ENCODE measurements at places on chromosomes 2 and 18.
A peak's percentile ranks its signal among the peaks of the same experiment; 100 is the strongest.

DNA sequence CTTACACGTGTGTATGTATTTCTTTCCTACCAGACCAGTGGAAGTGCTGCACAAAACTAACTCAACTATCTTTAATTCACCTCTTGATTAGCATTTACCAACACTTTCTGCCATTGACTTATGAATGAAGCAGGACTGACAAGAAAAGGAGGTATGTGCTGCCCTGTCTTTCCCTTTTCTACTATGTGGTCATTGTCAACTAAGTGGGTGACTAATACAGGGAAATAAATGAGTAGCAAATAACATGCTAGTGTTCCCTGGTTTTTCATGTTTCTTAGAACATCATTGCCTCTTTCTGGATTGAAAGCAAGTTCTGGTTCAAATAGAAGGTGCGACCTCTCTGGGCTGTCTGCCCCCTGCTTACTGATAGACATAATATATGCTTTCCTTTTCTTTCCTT lies 58.0 kb downstream of the LINC00305 start:
- no peak for DNase-seq

DNA sequence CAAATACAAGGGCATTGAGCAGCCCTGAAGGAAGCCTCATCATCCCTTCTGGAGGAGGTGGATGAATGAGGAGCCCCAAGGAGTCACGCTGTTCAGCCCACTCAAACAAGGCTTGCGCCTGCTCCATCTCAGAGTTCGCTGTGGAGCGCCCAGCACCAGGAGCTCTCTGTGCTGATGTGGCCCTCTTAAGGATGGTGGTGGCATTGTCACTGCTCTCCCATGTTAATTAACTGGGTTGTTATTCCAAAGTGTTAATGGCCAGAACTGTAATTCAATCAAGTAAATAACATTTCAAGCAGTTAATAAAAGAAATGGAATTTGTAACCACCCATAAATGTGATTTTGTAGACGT lies 726.0 kb upstream of the RAB6C start:
- DNase-seq: peak; percentile 15

DNA sequence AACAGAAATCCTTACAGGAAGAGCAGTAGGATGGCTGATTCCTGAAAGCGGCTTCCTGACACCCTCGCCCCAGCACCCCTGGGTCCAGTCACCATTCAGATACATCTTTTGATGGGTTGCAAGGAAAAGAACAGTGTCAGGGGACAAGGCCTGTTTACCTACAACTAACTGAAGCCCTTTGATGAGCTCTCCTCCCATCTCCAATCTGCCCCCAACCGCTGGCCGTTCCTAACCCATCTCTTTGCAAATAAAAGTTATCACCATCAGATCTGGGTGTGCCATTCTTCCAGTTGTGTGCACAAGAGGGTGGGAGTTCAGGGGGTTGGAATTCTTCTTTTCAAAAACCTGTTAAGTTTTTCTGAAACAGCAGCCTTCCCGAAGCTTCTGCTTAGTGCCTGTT lies 48.9 kb downstream of the ARL4C start:
- no peak for DNase-seq

DNA sequence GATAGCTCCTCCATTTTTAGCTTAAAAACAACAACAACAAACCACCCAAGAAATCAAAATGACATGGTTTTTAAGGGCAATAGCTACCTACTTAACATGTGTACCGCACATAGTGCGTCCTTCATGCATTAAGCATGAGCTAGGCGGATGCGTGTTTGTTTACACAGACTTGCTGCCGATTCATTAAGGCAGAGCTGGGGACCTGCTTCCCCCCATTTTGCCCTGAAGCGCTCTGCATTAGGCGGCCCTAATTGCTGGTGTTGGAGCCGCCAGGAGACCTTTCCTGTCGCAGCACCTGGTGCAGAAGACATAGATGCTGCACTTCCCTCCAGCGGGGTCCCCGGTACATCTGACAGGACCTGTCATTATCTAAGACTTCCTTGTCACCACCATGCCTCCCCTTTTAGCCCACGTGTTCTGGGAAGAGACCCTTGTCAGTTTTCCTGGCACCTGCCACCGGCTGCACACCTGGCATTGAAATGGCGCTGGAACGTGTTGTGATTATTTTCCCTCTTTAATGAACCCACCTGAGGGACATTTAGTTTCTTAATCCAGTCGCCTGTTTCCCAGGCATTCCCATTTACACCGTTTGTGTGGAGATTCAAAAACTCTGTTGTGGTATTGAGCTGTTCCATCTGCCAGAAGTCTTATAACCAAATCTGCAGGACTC lies 261.1 kb upstream of the RAB12 start:
- DNase-seq: no peak

GRCh38 chr2:207792244-207792785 lies 22.6 kb upstream of the FZD5 start:
- DNase-seq: no peak

DNA sequence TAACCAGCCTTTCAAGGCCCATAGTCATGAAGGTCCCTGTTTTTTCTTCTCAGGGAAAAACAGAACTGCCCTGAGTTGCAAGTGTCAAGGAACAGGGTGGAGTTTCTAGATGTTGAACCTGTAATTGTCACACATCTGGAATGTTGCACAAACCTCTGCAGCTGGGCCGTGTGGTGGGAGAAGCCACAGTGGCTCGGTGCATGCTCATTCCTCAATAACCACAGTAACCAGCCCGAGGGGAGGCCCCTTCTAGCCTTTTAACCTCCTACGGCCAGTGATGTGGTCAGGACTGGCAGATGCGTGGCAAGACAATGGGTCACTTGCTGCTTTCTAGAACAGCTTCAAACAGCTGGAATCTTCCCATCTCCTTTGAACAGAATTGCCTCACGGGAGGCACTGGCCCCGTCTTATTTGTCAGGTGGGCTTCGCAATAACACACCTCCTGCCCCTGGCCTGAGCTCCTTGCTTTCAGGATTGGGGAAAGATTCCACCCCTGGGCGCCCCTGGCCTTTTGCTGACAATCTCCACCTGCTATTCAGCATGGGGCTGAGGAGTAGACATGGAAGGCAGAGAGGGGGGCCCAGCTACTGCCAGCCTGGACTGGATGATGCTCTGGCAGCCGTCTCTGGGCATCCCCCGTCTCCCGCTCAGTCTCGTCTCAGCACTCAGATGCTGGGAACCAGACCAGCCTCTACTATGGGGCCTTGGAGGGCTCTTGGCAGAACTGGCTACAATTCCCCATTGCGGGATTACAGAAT lies 102.9 kb downstream of the KLHL29 start:
- no peak for DNase-seq

- no peak for DNase-seq
Measured at GRCh38 chr2:197620133-197620532, 55.3 kb downstream of the RFTN2 start.

GRCh38 chr2:48860380-48860779 lies 104.9 kb upstream of the LHCGR start:
- no peak for DNase-seq

- no peak for DNase-seq
Measured at GRCh38 chr2:101820519-101820918, 123.0 kb downstream of the MAP4K4 start.

Measured in H1 (cell line).